ENCODE measurements at places on chromosomes 6 and 20.

DNA sequence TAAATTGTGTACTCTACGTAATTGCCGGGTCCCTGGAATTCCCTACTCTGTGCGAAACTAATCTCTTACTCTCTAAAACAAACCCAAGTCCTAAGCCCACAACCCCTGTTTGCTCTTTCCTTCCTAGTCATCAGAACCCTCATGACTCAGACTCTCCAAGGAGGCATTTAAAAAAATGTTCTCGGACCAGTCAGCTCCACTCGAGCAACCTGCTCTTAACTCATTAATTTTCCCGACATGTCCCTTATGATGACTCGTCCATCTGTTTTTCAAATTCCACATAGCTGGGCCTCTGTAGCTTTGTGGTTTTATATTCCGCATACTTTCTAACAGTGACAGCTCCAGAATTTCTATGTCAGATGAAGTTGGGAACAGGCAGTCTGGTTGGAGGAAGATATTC lies 2.6 kb upstream of the MUC22 start:
- ATAC-seq = peak; percentile 72

DNA sequence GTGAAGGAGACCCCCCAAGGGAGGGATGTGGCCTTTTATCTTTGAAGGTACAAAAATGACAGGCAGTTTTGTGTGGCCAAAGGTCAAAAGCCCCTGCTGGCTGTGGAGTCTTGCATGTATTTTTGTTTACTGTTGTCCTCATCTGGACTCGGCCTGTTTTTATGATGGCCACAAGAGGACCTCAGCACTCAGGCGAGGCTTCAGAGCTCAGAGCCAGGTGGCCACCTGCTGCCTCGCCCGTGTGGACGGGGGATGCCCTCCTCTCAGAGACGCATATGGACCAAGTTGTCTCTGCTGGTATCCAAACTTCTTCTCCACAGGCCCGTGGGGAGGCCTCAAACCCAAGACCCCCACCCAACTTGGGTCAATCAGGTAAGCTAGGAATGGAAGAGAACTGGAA lies 118.2 kb downstream of the DACT2 start:
- ATAC-seq = no peak

- peak; percentile 61 for ATAC-seq
Measured at GRCh38 chr20:14717134-14717999, 380.0 kb upstream of the FLRT3 start.

DNA sequence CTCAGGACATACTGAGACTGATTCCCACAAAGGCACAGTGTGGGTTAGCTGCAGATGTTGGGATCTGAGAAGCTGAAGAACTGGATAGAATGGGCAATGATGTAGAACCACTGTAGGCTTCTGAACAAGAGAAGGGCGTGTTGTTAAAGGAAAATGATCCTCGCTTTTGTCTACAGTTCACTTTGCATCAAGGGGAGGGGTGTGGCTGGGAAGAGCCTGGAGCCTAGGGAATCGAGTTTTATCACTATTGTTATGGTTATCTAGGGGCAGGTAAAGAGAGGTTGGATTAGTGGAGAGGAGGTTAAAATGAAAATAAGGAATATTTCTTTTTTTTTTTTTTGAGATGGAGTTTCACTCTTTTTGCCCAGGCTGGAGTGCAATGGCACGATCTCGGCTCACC lies 768.1 kb downstream of the KIF16B start:
- no peak for ATAC-seq

DNA sequence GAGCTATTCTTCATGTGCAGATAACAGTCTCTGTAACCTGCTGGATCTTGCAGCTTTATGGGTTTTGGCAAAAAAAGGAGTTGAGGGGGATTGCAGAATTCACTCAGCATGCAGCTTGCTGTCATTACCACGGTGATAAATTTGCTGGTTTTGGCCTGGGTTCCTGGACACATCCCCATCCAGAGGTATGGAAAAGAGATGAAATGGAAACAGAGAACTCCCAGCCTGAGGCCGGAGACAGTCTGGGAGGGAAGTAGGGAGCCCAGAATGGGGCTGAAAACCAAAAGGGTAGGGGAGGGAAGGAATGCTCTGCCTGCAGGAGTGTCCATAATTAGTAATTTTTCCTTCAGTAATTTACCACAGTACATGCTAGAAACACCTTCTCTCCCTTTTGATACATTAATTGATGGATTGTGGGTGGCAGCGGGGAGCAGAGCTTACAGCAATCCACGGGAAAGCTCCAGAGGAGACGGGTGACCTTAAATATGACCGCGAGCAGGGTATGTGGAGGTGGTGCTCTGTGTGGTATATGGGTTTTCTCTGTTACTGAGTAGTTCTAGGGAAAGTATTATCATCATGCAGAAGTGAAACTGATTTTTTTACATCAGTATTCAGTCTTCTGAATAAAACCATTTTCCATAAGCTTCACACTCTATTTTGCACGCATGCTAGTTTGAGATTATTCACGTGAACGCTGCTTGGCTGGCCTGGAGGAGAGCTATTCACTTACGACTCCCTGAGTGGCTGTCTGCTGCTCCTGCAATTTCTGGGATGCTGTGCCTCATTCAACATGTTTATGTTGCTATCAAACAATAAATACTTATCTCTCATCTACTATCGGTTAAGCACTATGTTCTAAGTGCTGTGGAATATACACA lies 66.3 kb upstream of the KCNK16 start:
- no peak for ATAC-seq

GRCh38 chr6:155519176-155519738 lies 63.6 kb upstream of the NOX3 start:
- no peak for ATAC-seq

DNA sequence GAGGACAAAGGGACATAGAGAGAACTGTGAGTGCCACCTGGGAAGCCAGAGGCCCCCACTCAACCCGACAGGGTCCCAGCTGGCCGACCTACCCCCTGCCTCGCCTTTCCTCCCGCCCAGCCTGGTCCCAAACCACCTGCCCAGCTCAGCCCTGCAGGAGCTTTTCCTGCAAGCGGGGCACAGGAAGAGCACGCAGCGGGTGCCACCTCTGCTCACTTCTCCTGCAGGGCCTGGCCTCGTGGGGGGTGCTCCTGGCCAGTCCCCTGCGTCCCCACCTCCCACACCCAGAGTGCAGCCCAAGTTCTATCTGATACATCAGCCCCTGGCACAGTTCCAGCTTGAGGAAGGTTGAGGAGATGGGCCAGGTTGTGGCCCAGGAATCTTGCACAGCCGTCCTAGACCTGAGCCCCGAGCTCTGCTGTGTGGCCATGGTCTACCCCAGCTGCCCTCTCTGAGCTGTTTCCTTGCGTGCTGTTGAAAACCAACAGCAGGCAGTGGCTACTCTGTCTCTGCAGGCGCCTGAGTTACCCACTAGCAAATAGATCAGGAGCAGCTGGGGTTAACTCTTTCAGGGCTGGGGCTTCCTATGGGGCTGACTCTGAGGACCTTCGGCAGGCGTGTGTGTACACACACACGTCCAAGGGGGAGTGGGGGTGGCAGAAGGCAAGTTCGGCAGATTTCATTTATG lies 1.7 kb downstream of the NECAB3 start:
- no peak for ATAC-seq

DNA sequence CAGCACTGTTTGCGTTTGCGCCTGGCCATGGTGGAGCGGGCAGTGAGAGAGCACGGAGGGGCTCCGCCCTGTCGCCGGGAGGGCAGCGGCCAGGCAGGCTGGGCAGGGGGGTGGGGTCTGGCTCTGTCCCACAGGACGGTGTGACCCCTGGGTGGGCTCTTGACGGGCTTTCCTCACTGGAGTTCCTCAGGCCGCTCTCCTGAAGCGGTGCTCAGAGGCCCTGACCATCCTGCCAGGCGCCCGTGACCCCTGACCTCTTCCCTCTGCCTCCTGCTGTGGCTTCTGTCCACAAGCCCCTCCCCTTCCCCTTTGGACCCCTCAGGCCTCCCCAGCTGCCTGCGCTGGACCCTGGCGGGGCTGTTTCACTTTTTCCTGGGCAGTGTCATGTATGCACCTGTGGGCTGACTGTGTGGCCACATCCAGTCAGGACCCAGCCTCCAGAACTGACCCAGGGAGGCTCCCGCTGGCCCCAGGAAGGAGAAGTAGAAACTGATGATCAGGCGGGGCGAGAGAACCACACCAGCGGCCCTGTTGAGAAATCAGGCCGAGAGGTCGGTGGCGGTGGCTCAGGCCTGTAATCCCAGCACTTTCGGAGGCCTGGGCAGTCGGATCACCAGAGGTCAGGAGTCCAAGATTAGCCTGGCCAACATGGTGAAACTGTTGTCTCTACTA lies 1.2 kb downstream of the OGFR start:
- peak; percentile 5 for ATAC-seq

DNA sequence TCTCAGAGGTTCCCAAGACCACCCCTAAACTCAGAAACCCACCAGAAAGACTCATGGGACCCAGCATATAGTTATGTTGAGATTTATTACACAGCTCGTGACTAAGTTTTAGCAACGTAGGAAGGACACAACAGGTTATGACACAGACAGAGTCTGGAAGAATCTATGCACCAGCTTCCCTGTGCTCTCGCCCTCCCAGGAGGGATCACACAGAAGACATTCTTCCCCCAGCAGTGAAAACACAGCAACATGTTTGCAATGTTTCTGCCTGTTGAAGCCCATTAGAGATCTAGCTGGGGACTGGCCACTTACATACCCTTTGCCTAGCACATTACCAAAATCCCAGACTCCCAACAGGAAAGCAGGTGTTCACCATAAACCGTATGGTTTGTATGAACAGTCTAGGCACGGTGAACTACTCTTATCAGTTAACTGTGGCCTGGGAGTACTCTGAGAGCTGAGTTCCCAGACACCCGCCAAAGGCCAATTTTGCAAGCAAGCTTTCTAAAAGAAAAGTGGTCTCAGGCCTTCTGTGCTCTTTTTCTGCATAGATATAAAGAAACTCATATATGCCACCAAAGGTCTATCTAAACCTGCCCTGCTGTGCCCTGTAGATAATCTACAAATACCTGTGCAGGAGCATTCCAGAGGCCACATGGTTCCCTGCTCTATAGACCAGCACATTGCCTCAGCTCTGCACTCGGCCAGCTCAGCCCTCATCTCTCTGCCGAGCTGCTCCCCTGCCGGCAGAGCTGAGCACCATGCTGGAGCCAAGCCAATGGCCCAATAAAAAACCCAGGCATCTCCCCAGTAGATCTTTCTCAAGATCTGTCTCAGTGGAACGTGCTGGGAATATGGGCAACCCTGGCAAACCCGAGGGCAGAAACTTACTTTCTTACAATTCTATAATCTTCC lies 69.6 kb upstream of the SMIM28 start:
- peak; percentile 50 for ATAC-seq

DNA sequence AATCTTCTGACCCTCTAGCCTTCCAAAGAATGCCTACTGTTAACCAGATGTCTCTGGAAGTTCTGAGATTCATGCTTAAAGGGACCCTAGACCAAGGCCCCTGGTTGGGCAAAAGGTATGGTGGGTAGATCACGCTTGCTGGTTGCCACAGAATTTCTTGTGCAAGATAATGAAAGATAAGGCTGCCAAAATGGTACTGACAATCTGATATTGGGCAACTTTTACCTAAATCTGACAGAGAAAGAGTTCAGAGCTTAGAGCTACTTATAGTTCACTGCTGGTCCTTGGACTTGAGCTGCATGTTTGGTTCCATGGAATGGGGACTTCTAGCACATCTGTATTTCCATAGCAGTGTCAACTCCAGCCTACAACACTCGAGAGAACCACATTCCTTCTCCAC lies 12.0 kb downstream of the DEFB114 start:
- ATAC-seq = no peak

DNA sequence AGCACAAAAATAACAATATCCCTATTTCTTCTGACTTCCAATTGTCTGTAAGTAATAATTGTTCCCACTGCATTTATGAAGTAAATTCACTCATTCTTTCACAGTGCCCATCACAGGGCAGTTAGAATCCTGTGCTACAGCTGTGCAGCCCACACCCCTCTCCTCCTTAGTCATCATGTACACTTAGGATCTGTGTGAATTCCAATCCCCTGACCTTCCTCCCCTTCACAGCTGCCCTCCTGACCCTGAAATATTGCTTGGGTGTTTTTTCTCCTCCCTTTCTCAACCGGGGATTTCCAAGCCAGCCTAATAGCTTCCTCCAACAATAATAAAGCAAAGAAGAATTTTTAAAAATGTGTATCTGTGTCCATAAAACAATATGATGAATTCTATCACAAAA lies 91.5 kb upstream of the BEND6 start:
- no peak for ATAC-seq

DNA sequence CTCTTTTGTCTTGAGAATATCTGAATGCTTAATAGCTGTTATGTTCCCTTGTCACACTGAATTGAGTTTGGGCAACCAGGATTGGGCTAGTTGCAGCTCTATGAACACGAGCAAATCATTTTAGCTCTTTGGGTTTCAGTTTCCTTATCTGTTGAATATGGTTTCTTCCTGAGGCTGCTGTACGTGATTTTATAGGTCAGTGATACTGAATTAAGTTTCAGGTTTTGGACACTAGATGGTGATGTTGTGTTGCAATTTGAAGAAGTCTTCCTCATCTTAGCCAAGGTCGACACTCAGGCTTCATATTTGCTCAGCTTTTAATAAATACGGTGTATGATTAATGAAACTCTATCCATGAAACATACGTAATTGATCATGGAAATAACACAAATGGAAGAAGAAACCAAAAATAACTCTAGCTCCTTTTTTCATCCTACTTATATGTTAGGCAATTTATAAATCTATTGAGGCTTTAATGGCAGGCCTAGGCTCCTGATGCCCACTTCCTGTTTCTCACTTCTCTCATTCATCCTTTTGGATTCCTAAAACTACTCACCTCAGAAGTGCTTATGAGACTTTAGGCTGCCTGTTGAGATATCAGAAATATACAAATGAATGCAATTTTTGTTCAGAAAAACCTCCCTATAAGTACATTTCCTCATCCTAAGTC lies 354.1 kb upstream of the MAP3K7 start:
- peak; percentile 78 for ATAC-seq

DNA sequence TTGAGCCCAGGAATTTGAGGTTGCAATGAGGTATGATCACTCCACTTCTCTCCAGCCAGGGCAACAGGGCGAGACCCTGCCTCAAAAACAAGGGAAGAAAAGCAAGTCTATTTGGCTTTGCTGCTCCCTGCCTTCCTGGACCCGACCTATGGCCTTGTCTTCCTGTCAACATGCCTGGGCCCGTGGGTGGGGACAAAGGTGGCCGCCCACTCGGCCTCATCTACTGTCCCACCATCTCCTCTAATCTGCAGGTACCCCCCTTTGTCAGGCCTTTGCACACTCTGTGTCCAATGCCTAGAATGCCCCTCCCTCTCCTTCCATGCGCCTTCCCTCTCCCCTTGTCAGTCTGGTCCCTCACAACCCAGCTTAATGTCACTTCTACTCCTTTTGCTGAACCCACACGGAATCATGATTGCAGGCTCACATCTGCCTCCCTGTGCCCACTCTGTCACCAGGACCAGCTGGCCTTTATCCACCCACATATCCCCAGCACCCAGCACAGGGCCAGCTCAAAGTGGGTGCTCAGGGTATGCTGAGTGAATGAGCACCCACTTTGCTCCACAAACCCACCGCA lies 40.3 kb downstream of the MDFI start:
- ATAC-seq = no peak

- no peak for ATAC-seq
Measured at GRCh38 chr6:77814119-77814518, 161.3 kb downstream of the MEI4 start.

DNA sequence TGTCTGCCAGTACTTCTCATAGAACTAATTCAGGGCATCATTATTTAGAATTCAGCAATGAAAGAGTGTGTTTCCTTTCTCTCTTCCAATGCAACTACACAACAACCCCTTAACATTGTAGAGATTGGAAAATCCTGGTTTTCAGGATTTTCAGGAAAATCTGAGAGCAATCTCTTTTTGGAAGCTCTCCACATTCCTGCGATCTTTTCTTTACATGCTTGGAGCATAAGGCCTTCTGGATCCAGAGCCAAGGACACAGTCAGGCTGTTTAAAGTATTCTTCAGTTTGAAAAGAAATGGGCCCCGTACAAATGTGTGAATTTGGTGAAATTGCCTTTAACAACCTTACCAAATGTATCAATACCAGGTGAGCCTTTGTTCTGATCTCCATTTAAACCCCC lies 469.7 kb downstream of the PKHD1 start:
- ATAC-seq = no peak

All from esophagus mucosa (tissue), 1 donor.